ENCODE measurements at places on chromosomes 3 and 15. TPM values are rescaled to one million over a fixed set of nuclear protein-coding genes. Genes with fewer than 3 reads are reported as not detected.

Gene ATP13A5
- 0.66 TPM for total RNA-seq

Gene VEPH1
- total RNA-seq = 26.0 TPM

Gene CD200
- total RNA-seq = not detected

DNA sequence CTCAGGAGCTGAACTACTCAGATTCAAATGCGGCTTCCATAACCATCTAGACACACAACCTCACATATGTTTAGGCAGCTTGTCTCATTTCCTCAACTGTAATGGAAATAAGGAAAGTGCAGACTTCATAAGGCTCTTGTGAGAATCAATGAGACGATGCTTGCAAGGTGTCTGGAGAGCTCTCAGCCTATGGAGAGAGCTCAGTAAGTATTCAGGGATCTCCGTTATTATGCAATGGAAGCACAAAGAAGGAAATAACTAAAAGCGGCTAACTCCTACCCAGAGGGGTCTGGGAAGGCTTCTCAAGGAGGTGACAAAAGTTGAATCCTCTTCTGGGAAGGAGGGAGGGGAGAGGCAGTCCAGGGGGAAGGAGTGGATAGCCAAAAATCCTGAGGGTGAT is 50.1 kb upstream of the LIPC start:
- DNase-seq = no peak

DNA sequence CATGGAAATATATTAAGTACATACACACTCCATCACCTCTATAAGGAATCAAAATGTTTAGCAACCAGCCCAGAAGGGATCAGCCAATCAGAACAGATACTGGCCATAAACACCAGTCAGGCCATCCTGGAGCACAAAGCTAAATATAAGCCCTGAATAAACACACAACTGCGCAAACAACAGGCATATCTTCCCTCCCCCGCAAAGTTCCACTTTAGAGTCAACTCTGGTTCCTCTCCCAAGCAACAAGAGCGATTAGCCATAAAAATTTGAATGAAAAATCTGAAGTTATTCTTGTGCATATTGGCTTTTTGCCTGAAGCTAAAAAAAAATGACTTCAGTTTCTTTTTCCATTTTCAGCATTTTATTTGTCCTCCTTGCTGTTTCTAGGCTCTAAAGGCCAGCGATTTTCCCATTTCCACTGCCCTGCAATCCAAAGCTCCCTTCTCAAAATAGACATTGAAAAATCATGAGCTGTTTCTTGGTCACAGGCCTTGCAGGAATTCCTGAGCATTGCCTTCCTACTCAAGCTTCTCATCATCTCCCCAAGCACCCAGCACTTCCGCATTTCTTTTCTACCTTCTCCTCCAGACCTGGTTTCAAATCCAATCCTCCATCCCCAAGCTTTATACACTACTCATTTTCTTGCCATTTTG is 247.9 kb downstream of the ZMAT3 start:
- DNase-seq = no peak

DNA sequence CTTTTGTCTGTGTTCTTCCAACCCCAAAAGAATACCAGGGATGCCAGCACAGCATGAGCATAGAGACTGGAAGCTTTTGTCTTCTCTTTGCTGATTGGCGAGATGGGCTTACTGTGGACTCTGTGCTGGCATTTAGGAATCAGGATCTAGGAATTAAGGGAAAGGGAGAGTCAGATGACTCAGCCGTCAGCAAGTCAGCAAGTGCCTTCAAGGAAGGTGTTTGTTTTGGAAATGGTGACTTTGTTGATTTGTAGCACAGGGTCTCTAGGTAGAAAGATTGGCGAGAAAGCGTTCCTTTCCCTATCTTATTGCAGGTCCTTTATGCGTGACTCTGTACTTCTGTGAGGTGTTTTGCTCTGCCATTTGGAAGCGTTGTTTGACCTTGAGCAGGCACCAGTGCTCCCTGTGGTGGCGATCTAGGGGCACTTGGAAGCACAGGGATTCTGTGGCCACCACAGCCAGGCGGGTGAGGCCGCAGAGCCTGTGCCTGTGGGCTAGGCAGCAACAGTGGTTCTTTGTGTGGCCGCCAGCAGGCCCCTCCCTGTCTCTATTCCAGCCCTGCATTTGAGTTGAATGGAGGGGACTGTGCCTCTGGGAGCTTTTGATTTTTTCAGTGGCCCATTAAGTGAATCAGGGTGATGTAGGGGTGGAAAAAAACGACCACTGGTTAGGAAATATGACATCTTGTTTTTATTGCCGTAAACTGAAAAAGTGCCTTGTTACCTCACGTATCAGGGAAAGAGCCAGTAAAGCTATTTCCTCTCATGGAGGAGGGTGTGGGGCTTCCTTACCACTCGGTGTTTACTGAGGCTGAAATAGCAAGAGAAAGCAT is 19.0 kb downstream of the FAN1 start:
- no peak for DNase-seq

GRCh38 chr3:120625159-120625586 is 29.0 kb downstream of the NDUFB4 start:
- no peak for DNase-seq

DNA sequence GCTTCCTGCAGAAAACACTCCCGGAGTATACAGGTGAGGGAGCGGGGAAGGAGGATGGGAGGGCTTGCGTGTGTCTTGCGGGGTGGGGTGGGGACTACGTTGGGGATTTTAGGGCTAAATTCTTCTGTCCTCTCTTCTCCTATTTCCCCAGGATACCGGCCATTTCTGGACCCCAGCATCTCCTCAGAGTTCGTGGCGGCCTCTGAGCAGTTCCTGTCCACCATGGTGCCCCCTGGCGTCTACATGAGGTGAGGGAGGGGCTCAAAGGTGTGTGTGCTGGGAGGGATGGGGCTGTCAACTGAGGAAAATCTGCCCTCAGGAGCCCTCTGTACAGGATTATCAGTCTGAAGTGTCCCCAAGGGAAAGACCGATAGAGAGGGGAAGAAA is 6.6 kb downstream of the DUOX1 start:
- no peak for DNase-seq

DNA sequence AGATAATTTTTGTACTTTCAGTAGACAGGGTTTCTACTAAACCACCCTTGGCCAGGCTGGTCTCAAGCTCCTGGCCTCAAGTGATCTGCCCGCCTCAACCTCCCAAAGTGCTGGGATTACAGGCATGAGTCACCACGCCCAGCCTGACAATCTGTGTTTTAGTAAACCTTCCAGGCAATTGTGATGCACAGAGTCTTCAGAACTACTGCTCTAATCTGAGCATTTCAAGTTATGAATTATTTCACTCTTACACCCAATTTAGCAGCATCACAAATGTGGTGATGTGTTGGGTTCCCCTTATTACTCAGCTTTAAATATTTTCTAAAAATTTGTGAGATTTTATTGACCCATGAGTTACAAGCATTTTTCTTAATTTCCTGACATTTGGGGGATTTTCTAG is 94.4 kb downstream of the ULK4 start:
- no peak for DNase-seq

GRCh38 chr3:39025222-39025970 is 26.3 kb downstream of the SCN11A start:
- no peak for DNase-seq

GRCh38 chr15:69623392-69624154 is 171.0 kb downstream of the RPLP1 start:
- no peak for DNase-seq

DNA sequence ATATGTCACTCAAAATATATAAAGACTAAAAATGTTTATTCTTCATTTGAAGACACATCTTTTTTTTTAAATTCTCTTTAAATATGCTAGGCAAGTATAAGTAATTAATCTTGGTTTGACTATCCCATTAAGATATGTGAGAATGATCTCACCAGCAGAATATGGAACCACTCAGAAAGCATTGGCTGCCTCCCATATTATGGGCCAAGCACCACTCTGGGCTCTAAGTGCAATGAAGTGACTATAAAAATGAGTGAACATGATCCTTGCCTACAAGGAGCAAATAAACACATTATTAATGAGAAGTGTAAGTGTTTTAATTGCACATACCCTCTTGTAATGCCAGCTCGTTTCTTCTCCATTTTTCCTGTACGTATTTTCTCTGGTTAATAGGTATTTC is 328.5 kb downstream of the NAALADL2 start:
- DNase-seq = no peak

- no peak for DNase-seq
These were observed 282.5 kb downstream of the ULK4 start for GRCh38 chr3:41679374-41679773.

DNA sequence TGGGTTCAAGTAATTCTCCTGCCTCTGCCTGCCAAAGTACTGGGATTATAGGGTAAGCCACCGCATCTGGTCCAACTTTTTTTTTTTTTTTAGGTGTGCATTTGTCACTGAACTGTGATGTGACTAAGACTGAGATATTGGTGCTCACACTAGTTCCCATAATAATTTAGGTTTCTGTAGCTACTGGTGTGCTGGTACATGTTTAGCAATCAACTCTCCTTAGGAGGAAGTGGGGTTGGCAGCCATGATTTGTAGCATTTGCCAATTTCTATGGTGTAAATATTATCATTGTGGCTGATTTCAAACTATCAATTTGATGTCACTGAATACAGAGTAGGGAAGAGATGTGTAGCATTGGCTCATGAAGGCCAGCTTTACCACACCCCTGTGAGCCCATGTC is 372.7 kb downstream of the EDEM1 start:
- no peak for DNase-seq

- no peak for DNase-seq
These were observed 212.0 kb upstream of the TLE3 start for GRCh38 chr15:70309716-70310115.
